ENCODE measurements at places on chromosomes 12 and 14.

GRCh38 chr12:112963227-112963861, 15.0 kb upstream of the OAS2 start:
- DNase-seq, result no peak

GRCh38 chr14:67358924-67359774, 455 bp downstream of the ATP6V1D start:
- DNase-seq, result no peak

- no peak for DNase-seq
Observed at GRCh38 chr12:39831587-39832315, 212.1 kb upstream of the ABCD2 start.

DNA sequence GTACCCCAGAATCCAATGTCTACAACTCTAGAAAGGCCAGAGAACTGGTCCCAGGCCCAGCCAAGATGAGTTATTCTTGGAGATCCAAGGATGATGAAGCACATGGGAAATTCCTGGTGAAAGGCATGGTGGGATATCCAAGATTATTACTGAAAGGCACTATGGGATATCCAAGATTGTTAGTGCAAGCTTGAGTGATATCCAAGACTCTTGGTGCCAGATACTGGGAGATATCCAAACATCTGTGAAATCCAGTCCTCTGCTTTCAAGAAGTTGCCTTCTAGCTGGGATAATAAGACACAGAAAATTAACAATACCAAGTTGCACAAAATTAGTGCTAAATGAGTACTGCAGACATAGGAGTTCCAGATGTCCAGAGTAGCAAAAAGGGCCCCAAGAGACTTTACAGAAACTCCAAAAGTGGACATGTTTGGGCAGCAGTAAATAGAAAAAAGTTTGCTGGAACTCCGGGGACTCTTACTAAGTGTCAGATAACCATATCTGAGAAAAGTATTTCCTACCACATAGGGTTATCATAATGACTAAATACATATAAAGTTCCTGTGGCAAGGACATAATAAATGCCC, 34.6 kb downstream of the PHLDA1 start:
- DNase-seq, result no peak

GRCh38 chr12:100356644-100357223, at the start of gene SLC17A8:
TSS of gene SLC17A8 (plus strand) at chr12:100357074. CDS start at chr12:100357392, 318 bp downstream.
- no peak for DNase-seq
